ENCODE measurements at places on chromosomes 11 and 22. TPM values are rescaled to one million over a fixed set of nuclear protein-coding genes. Genes with fewer than 3 reads are reported as not detected.

GGT1 gene
- total RNA-seq, result 18.4 TPM

CYTH4 gene
- 10.3 TPM for total RNA-seq

PKDREJ gene
- total RNA-seq, result 0.07 TPM

TIGD3 gene
- total RNA-seq, result 3.8 TPM

MPZL2 gene
- total RNA-seq, result 5.1 TPM

OR52H1 gene
- total RNA-seq, result 0.49 TPM

CCDC116 gene
- 0.51 TPM for total RNA-seq

MLC1 gene
- 126 TPM for total RNA-seq

OR2AG2 gene
- 1.0 TPM for total RNA-seq

CTR9 gene
- total RNA-seq, result 34.7 TPM

HBE1 gene
- not detected for total RNA-seq

CASP1 gene
- total RNA-seq, result 6.3 TPM

C1QTNF4 gene
- 70.9 TPM for total RNA-seq

OR56A1 gene
- total RNA-seq, result not detected

HEPN1 gene
- total RNA-seq, result not detected

LRRC56 gene
- 4.9 TPM for total RNA-seq

APLNR gene
- 20.7 TPM for total RNA-seq

BCO2 gene
- 25.8 TPM for total RNA-seq

NEFH gene
- total RNA-seq, result 267 TPM

NFAM1 gene
- 2.9 TPM for total RNA-seq

MS4A6E gene
- not detected for total RNA-seq

EIF3L gene
- total RNA-seq, result 153 TPM

All from dorsolateral prefrontal cortex (tissue), 122 donors.